ENCODE measurements at places on chromosomes 7 and 10.
A peak's percentile ranks its signal among the peaks of the same experiment; 100 is the strongest.

DNA sequence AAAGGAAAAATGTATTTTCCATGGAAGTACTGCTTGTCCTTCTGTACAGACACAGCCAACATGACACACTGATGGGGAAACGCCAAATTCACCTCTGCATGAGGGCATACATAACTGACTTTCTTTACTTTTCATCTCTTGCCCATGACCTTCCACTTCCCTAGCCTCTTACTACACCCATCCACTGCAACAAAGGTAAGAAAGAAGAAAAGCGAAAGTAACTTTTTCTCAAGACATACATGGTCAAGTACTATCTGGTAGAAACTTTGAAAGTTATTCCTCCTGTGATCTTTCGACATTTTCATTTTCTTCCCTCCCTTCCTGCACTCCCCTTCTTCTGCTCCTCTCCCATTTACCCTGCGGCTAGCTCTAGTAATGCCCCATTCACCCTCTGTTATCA is 130.8 kb downstream of the USP6NL start:
- no peak for DNase-seq

GRCh38 chr7:138074121-138074520 is 2.1 kb upstream of the AKR1D1 start:
- DNase-seq = no peak

- DNase-seq = no peak
Observed at GRCh38 chr10:73847031-73847430, 27.3 kb downstream of the CAMK2G start.

- no peak for DNase-seq
Observed at GRCh38 chr7:98571986-98572385, 45.1 kb upstream of the NPTX2 start.

DNA sequence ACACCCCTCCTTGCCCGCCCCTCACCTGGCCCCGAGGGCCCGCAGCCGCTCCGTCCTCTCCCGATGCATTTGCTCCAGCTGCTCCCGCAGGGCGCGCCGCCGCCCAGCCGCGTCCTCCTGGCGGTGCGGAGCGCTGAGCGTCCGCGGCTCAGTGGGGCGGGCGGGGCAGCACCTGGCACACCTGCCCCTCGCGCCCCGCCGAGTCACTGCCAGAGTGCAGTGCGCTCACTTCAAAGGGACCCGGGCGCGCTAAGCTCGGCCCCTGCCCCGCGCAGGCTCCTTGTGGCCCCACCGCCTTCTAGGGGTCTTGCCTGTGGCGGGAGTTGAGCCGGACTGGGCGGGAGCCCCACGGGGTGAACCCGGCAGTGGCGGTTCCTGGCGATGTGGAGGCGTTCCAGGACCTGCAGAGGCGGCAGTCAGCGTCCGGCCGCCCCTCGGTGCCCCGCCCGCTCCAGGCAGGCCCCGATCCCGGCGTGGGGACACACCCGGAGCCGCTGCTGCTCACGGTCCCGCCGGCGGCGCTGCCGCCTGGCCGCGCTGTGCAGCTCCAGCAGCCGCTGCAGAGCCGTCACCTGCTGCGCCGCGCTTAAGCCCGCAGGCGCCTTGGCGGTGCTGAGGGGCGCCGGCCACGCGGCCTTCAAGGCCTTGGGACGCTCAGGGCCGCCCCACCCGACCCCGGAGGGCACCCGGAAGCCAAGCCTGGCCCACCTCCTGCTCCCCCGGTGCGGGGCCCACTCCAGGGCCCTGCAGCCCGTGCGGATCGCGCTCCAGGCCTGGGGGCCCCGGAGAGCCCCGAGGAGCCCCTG is 6.7 kb downstream of the ATP6V1F start:
- DNase-seq = peak; percentile 67

DNA sequence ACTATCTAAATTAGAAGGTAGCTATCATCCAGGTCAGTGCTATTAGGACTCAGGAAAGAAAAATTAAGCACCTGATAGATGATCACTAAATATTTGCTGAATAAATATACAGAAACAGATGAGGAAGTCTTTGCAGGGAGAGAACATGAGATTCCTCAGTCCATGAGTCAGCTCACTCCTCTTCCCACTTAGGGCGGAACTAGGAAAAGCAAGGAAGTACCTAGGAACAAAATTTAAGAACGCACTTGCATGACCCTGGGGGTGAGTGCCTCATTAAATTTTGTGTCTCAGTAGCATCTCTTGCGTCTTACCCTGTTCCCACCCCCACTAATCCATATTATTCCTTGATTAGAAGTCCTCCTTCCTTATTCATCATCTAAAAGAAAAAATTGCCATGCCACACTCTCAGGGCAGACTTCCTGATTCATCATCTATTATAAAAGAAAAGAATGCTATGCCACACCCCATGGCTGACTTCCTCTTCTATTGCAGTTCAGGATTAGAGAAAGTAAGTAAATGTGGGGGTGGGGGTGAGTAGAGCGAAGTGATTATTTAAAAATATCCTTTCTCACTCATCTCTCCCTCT is 208.8 kb downstream of the THSD7A start:
- DNase-seq = no peak

- DNase-seq = no peak
Observed at GRCh38 chr10:71763352-71764127, 9.8 kb downstream of the VSIR start.

DNA sequence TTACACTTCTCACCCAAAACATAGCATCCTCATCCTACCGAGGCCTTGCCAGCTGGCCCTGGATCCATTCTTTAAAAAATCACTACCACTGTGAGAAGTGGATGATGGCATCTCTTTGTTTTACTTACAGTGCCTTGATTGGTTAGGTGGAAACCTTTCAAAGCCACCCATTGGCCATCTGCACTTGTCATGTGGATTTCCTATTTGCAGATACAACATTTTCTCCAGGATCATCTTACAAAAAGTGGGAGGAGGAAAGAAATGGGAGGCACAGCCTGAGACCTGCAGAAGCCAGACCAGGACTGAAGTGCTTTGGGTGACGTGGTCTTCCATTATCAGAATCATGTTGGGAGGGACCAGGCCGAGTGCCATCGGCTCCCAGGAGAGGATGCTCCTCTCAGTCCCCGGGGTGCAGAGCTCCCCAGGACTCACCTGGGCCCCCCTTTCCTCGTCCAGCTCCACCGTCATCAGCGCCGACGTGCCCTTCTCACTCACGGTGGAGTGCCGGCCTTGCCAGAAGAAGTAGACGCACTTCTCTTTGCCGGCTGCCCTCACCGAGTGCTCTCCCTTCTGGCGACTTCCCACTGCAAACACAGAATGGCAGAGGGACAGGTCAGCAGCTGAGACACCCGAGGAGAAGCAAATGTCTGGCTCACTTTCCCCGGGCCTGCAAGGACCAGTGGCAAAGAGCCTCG is 161.2 kb downstream of the SVIL start:
- no peak for DNase-seq

- no peak for DNase-seq
Observed at GRCh38 chr10:132265890-132266496, 41.8 kb downstream of the STK32C start.

GRCh38 chr7:142345811-142346210 is 88.0 kb upstream of the PRSS58 start:
- DNase-seq = no peak

DNA sequence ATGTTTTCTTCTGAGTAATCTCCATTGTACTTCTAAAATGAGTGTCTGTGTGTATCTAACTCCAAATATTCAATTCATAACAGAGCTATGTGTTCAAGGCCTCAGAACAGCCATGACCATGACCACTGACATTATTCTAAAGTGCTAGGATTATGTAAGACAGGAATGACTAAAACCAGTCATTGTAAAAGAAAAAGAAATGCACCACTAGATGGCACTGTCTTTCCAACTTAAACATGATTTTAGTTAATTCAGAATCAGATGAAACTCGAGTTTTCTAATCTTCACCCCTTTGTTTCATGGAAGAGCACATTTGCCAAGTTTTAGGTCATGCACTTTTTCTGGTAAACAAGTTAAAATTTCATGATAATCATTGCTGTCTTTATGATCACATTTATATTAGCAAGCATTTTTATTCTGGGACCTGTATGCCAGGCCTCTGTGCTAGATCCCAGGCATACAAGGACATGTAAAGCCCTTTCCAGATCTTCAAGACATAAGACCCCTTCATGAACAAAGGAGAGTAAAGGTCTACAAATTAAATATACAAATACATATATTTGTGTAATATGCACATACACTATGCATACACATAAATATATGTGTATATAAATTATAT is 26.1 kb upstream of the RSU1 start:
- DNase-seq = no peak

- DNase-seq = no peak
Observed at GRCh38 chr7:44380831-44381493, 55.6 kb upstream of the CAMK2B start.

- no peak for DNase-seq
Observed at GRCh38 chr7:6243168-6243567, 29.3 kb downstream of the CYTH3 start.

GRCh38 chr7:71264005-71264404 is 132.1 kb downstream of the GALNT17 start:
- no peak for DNase-seq

GRCh38 chr10:1281405-1281782 is 225.2 kb downstream of the WDR37 start:
- DNase-seq = no peak

DNA sequence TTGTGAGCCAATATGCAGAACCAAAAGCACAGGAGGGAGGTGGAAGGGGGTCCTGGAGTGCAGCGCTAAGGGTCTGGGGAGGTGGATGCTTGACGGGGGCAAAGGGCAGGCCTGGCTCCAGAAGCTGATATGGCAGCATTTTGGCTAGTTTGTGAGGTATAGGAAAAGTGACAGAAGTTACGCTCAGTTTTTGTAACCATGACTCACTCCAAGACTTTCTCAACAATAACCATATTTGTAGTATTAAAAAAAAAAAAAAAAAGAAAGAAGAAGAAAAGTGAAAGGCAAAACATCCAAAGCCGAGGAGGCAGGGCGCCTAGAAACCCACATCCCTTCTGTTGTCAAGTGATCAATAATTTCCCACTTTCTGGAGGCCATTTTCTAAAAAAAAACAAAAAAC is 92.3 kb downstream of the RNF216 start:
- no peak for DNase-seq

DNA sequence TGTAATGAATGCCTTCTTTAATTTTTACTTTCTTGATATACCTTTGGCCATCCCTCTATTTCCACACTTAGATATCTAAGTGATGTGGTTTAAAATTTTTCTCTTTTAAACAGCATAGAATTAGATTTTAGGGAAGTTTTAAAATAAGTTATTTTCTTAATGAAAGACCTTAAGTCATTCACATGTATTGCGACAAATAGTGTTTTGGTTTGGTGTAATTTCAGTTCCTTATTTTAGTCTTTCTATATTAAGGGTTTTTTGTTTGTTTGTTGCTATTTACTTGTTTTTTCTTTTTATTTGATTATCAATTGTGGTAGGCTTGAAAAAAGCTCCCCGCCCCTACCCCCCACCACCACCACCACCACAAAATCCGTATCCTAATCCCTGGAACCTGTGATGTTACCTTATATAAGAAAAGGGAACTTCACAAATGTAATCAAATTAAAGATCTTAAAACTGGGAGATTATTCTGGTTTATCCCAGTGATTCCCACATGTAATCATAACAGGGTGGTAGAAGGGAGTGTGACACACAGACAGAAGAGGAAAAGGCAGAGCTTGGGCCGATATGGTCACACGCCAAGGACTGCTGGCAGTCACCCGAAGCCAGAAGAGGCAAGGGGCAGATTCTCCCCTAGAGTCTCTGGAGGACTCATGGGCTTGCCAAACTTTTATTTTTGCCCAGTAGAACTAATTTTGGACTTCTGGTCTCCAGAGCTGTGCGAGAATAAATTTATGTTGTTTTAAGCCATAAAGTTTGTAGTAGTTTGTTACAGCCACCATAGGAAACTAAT is 149.7 kb downstream of the NPSR1 start:
- DNase-seq = no peak

DNA sequence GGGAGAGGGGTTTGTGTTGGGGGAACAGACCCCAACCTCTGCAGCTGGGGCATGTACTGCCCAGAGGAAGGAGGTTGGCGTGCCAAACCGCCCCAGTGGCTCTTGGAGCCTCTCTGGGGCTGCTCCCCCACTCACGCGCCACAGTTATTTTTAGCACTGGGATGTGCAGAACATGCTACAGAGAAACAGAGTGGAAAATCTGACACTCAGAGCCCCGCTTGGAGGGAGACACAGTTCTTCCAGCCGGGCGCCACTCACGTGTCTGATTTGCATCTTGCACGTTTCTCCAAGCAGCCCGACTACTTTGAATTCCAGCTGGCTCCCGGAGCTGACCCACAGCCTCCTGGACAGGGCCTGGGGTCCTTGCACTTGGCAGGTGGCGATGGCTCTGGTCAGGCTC is 182.0 kb downstream of the RPS24 start:
- DNase-seq = no peak

Measured in GM19239 (cell line).